Foreskin keratinocyte (primary cell): ENCODE measurements at places on chromosomes 4 and X. TPM values are rescaled to one million over a fixed set of nuclear protein-coding genes. Genes with fewer than 3 reads are reported as not detected.

DNA sequence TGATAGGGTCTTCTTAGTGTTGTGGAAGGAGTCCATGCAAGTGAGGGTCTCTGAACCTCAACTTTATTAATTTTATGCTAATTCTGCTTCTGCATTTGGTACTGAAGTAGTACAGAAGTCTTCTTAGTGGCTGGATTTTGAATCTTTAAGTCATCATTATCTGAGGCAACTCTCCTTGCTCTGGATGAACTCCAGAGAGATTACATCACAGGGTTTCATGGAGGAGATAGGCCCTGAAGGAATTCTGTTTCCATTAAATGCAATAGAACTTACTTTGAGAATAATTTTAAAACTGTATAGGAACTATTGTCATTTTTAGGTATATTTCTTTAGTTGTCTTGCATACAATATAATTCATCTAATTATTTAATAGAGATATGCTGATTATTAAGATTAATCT, 451.2 kb downstream of the FAT4 start:
- DNase-seq = no peak

DNA sequence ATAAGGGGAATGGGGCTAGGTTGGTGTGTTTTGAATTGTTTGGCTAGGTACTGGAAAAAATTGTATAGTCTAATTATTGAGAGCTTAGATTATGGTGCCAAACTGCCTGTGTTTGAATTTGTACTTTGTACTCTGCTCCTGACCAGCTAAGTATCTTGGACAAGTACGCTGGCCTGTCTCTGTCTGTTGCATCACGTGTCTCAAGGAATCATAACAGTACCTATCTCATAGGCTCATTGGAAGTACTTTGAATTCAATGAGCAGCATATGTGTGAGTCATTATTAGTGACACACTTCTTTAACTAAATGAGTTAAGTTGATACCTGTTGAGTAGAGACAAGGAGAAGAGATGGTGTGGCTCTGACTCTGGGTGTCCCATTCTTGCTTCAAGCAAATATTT, 69.5 kb upstream of the MND1 start:
- DNase-seq = peak; percentile 52

Gene RAB39B
- total RNA-seq = 0.03 TPM in 1 of 2 replicates, not detected in the other

Gene GAGE12C
- total RNA-seq = not detected in 2 replicates

GRCh38 chr4:183721207-183722081, 62.4 kb downstream of the TRAPPC11 start:
- DNase-seq = no peak
